B cell (primary cell): ENCODE measurements at places on chromosomes 11 and 22. TPM values are rescaled to one million over a fixed set of nuclear protein-coding genes. Genes with fewer than 3 reads are reported as not detected.

The OR10W1 gene
- not detected in 2 replicates for total RNA-seq

The TMEM135 gene
- total RNA-seq = 7.5 and 19.5 TPM in 2 replicates

GRCh38 chr11:33696931-33697638 lies 3.5 kb downstream of the C11orf91 start:
- no peak for DNase-seq

DNA sequence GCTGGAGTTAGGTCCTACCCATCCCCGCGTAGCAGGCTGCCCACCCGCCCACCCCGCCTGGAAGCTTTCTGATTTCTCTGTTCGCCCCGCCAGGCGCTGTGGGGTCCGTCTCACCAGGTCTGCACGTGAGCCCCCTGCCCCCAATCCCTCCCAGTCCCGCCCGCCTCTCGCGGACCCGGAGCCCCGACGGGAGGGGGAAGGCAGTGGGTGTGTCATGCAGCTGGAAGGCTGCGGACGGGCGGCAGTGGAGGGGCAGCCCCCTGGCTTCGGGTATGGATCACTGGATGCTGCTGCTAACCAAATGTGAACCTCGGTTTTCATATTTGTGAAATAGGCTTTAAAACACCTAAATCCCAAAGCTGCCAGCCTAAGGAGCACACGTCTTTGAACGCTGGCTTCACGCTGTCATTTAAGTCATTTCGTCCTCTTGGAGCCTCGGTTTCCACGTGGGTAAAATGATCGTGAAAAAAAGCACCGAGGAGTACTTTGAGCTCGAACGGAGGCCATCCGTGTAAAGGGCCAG lies 568 bp upstream of the BIK start:
- DNase-seq = no peak
